ENCODE measurements at places on chromosomes 1 and 21.

DNA sequence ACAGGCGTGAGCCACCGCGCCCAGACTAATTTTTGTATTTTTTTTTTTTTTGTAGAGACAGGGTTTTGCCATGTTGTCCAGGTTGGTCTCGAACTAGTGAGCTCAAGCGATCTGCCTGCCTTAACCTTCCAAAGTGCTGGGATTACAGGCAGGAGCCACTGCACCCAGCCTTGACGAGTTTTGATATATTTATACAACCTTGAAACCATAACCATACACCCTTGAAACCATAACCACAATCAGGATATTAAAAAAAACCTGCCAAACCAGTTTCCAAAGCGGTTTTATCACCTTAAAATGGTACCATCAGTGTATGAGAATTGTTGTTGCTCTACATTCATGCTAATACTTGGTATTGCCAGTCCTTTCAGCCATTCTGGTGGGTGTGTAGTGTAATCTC lies 3.7 kb upstream of the PHACTR4 start:
- DNase-seq = no peak

GRCh38 chr21:38819719-38820159 lies 14.0 kb downstream of the ETS2 start:
- DNase-seq = no peak

- no peak for DNase-seq
Observed at GRCh38 chr1:63836830-63837229, 63.0 kb downstream of the ROR1 start.

DNA sequence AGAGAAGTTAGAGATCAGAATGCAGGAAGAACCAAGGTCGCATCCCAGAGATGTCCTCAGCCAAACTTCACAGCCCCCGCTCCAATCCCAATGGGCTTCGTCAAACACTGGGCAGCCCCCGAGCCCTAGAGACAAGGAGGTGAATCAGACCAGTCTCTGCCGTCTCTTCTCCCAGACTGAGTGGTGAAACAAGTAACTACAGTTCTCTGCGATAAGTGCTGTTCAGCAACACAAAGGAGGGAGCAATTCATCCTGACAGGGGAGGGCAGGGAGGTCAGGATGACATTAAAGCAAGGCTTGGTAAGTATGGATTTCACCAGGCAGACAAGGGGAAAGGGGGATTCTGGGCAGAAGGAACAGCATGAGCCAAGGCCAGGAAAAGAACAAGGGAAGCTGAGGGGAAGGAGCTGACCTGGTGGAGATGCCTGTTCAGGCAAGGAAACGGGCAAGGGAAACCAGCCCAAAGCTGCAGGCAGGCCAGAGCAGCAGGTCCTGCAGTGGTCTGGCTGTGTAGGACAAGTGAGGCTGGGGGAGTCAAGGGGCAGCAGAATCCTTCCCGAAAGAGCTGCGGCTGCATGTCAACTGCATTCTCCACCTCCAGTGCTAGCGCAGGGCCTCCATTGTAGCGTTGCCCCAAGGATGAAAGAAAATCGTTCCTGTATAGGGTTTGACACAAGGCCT lies 13.6 kb upstream of the ERI3 start:
- DNase-seq = no peak
